ENCODE measurements at places on chromosomes 11 and 22.

- no peak for DNase-seq
These were observed 4.4 kb downstream of the SEC14L6 start for GRCh38 chr22:30541961-30542810.

DNA sequence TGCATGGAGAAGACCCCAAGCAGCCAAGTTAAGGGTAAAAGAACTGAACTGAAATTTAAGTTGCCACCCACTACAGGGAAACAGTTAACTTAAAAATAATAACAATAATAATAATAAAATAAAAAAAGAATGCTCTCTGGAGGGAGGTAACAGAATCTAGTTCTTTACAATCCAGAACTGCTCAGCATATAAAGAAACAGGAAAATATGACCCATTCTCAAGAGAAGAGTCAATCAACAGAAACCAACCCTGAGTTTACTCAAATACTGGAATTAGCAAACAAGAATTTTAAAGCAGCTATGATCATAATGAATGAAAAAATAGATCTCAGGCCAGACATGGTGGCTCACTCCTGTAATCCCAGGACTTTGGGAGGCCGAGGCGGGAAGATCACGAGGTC lies 53.8 kb downstream of the DENND5A start:
- DNase-seq: no peak

DNA sequence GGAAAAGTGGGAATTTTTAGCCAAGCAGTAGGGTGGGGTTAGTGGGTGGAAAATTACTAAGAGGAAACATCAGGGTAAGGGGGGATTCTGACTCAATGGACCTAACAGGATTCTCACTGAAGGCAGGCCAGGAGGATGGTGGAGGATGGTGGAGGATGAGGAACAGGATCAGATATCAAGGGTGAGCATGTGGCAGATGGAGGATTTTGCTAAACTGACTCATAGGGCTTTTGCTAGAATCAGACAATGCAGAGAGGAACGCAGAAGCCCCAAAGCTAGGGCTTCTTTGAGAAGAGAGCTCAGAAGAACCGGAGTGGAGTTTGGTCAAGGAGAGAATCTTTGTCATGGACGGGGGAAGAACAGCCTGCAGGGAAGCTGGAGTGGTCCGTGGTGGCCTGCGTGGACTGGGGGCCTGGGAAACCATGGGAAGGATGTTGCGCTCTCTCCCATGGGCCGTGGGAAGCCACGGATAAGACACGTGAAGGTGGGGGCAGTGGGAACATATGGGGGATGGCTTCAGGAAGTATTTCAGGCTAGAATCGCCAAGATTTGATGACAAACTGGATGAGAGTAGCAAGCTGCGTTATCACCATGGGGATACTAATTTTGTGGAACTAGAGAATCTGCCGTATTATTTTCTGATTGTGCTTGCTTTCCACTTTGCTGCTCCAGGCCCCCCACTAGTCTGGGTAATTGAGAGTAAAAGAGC lies 165.2 kb downstream of the LDLRAD3 start:
- no peak for DNase-seq

DNA sequence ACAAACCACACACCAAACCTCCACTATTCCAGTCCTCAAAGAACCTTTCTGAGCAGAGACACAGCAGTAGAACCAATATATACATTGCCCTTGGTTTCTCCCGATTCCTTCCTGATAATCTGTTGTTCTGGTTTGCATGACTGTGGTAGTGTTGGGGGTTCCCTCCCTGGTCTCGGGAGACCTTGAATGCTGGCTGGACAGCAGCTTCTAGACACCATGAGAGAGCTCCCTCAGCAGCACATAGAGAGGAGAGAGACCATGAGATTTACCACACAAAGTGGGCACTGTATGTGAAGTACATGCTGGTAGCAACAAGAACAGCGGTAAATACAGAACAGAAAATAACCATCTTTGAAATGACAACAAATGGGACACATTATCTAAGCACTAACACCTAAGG lies 2.6 kb downstream of the C11orf91 start:
- DNase-seq: no peak

- DNase-seq: no peak
These were observed 264.8 kb downstream of the INSC start for GRCh38 chr11:15379483-15379882.

GRCh38 chr11:14635546-14635945 lies 8.1 kb upstream of the PDE3B start:
- peak; percentile 16 for DNase-seq

All from CD4-positive, alpha-beta T cell treated with Interleukin-1 beta for 1 hour (primary cell).